Suppressor macrophage treated with lipopolysaccharide for 1 hour (primary cell): ENCODE measurements at places on chromosomes 3 and 15.

GRCh38 chr15:80418892-80419537 lies 14.8 kb downstream of the ARNT2 start:
- DNase-seq = peak; percentile 69

DNA sequence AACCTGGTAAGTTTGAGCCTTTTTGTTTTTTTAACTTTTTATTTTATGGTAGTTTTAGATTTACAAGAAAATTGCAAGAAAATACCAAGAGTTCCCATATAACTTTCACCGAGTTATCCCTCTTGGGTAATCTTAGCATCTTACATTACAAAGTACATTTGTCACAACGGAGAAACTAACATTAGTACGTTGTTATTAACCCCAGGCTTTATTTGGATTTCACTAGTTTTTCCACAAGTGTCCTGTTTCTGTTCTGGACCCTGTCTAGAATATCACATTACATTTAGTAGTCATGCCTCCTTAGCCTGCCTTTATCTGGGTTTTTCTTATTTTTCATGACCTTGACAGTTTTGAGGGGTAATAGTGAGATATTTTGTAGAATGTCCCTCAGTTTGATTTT lies 53.5 kb upstream of the KPNA4 start:
- no peak for DNase-seq

- DNase-seq = no peak
Measured at GRCh38 chr15:77629070-77630030, 3.4 kb downstream of the LINGO1 start.

DNA sequence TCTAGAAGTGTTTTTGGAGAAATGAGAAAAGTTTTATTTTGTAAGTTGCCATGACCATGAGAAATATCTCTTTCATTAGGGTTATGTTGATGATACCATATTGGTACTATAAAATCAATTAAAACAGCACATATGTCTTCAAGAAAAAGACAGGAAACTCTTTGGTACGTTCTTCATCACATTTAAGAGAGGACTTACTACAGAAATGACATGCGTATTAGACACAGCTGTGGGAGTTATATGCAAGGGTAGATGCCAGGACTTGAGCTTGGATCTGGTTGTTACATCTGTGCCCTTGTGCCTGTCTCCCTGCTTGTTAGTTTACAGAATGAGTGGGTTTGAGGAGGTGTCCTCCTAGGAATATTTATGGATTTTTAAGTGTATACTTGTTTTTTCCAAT lies 103.4 kb upstream of the P2RY1 start:
- DNase-seq = no peak

DNA sequence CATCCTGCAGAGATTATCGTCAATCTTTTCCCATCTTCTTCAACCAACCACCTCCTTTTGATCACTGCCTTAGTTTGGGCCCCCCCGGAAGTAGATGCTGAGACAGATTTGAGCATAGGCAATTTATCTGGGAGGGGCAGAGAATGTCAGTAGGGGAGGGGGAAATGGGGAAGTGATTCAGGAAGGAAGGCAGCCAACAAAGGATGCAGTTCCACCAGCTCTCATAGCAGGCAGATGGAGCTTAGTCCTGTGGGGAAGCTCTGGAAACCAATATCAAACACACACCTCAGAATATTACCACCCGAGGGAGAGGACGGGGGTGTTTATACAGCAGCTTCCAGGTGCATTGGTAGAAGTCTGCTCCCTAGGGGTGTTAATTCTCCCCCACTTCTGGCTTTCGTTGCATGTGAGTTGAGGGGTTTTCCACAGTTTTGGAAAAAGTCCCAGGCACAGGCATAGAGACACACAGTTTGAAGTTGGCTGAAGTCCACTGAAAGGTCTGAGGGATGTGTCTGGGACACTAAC lies 91.5 kb upstream of the TNFAIP8L3 start:
- DNase-seq = peak; percentile 44

DNA sequence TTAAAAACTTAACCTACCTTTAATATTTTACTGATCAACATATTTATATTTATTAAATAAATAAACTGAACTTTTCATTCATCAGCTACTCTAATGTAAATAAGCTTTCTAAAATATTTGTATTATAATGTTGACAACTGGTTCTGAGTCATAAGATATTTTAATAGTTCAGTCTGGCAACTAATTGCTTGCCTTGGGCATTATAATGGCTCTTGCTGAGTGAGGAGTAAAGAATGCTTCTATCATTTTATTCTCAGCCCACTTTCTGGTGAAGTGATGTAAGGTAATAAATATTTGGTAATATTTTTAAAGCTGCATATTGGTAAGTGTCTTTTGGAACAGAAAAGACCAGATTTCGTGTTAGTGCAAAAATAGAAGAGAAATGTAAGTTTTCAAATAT lies 81.5 kb downstream of the DIPK2A start:
- no peak for DNase-seq

GRCh38 chr15:58932710-58933280 lies 684 bp downstream of the SLTM start:
- peak; percentile 64 for DNase-seq

DNA sequence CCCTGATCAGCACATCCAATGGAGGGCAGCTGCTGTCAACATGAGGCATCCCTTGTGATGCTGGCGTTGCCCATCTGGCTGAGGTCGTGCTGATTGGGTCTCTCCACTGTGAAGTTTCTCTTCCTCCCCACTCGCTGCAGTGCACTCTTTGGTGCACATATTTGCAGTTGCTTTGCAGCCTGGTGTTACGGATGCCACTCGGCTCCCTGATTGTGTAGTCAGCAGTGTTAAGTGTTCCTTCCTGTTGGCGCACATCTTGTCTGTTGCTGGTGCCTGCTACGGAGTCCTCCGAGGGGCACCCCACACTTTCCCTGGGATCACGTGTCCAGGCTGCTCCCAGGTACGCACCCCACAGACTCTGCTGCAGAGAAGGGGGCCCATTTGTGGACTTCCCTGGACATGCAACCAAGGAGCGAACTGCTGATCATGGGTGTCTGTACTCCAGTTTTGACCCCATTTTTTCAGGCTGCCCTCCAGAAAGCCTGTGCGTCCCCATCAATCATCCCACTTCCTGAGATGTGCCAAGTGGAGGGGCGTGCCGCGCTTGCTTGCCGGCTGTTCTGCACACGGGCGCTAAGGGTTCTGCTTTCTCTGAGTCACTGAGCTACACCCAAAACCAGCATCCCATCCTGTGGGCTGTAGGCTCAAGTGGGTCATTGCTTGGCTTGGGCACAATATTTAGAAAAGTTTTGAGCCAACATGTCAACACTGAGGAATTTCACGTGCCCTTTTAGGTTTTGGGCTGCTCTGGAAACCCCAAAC lies 98.6 kb downstream of the FBLN2 start:
- peak; percentile 55 for DNase-seq

- DNase-seq = no peak
Measured at GRCh38 chr3:162175878-162176277, 679.3 kb downstream of the OTOL1 start.

GRCh38 chr3:109125902-109126301 lies 8.0 kb upstream of the MORC1 start:
- DNase-seq = no peak

GRCh38 chr15:77208241-77208640 lies 137.3 kb upstream of the TSPAN3 start:
- DNase-seq = no peak

DNA sequence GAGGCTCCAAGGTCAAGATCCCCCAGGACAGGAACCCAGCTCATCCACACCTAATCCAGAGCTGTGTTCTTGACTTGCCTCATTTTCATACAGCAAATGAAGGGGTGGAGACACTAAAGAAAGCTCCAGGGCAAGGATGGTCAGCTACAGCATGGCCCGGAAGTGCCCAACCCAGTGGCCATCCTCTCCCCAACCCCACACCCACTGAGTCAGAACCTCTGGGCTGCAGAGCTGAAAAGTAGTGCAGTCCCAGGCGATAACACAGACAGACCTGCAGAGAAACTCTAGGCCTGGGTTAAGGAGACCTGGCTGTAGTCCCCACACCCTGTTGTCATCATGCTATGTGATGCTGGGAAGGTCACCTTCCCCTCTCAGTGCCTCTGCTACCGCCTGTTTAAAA lies 85.3 kb downstream of the SEMA5B start:
- DNase-seq = no peak

- no peak for DNase-seq
Measured at GRCh38 chr3:63354160-63354559, 76.1 kb downstream of the SYNPR start.

GRCh38 chr3:29475854-29476253 lies 195.0 kb downstream of the RBMS3 start:
- DNase-seq = no peak

DNA sequence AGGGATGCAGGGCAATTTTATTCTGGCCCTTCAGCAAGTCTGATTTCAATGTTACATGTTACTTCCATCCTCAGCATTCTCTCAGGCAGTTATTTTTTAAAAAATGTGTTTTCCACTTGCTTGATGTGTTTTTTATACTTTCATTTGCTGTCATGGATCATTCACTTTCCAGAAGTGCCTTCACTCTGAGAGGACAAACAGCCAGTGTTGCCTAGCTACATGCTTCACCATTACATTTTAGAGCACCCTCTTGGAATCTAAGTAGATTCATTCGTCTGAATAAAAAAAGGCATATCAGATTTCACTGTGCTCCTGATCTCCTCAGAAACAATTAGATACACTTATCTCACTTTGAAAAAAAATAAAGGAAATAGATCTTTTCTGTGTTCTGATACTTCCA lies 93.6 kb upstream of the POU1F1 start:
- DNase-seq = no peak

- DNase-seq = no peak
Measured at GRCh38 chr15:53675832-53676231, 83.6 kb downstream of the WDR72 start.

GRCh38 chr3:128727059-128727458 lies 1.1 kb downstream of the RAB7A start:
- no peak for DNase-seq

GRCh38 chr15:39578851-39579486 lies 1.9 kb upstream of the THBS1 start:
- DNase-seq = no peak

DNA sequence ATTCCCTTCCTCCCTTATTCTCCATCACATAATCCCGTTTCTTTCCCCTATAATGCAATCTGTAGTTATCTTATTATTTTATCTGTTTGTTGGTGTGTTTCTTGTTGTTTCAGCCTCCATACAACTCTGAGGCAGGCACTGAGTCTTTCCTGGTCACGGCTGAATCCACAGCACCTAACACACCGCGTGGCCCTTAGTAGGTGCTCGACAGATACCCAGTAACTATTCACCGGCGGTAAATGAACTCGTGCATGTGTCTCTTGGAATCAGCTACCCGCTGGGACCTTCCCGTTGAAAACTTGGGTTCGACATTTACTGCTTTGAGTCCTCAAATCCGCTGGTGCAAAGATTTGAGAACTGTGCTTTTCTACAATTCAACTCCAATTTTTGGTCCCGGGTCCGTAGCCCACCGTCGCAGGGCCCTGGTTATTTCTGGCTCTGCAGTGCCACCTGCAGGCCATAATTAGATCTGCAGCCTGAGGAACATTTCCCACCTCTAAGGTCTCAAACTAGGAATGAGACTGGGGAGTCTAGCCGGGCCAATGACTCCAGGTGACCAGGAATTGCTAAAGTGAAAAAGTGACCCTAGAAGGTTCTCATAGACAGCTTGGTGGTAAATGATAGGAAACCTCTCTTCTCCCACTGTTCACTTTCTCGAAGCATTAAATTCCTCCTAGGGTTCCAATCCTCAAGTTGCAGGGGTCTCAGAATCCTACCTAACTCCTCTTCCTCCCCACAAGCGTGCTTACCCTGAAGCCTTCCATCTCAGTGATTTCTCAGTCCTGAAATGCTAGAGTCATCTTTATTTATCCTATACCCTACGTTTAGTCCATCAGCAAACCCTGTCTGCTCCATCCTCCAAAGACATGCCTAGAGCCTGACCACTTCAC lies 40.0 kb upstream of the TRH start:
- peak; percentile 54 for DNase-seq

- DNase-seq = no peak
Measured at GRCh38 chr3:111768571-111769100, 90.4 kb upstream of the PHLDB2 start.

DNA sequence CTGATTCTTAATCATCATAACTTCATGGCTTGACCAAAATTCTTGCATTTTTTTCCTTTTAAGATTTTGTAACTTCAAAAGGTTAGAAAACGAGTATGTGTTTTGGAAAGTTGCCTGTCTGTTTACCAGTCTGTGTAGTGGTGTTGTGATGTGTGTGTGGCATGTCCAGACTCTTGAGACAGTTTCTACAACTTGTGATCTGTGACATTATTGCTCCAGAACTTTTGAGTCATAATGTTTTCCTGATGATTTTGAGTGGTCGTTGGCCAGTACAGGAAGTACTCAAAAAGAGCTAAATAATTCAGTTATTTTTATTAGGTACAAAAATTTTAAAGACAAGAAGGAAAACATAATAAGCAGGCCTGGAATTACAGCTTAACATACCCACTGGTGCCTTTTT lies 229.0 kb upstream of the C2CD4B start:
- no peak for DNase-seq

DNA sequence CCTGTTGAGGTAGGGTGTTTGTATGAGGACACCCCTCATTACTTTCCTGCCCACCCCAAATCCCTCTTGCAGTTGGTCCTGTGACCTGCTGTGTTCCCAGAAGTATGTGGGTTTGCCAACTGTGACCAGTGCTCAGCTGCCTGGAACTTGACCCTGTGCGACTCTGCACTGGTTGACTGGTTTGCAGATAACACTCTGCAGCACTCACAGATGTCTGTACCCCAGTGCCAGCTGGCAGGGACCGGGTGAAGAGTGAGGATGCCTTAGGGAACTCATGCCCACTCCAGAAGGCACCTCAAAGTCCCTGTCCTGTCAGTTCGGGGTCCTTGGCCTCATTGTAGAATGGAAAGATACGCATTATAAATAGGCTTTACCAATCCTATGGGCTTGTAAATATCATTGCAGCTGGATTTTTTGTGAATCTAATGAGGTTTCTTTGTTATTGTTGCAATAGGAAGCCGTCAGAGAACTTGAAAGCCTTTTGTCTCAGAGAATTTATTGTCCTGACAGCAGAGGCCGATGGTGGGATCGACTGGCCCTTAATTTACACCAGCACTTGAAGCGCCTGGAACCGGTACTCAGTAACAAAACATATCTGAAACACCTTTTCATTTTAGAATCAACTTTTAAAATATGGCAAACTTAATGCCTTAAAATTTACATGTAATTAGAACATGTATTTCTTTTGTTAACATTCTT lies 18.2 kb downstream of the FAN1 start:
- no peak for DNase-seq

DNA sequence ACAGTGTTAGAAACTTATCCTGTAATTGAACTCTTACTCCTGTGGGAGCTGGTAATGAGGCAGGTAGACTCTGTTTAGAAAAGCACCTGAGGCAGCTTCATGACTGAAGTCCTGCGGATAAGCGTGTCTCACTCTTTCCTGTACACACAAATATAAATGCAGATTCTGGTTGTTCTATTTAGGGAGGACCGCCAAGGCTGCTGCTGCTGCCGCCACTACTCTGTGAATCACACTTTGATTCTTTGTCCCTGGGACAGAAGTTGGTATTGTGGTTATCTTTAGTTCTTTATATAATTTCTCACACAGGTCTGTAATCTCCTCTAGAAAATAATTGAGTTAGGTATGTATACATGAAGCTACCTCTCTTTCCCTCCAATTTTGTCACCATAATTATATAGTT lies 3.6 kb downstream of the LSAMP start:
- no peak for DNase-seq
